ENCODE measurements at places on chromosomes 3 and 15.

GRCh38 chr3:194089357-194090177 lies 46.4 kb upstream of the HES1 start:
- no peak overlapping the region for H3K4me3 ChIP-seq
- H3K27ac ChIP-seq = peak overlapping the region; percentile 82
- peaks cover 57% of the 10 kb centered on the region for H3K4me1 ChIP-seq
- H3K27me3 ChIP-seq = peaks cover 2% of the 10 kb centered on the region

DNA sequence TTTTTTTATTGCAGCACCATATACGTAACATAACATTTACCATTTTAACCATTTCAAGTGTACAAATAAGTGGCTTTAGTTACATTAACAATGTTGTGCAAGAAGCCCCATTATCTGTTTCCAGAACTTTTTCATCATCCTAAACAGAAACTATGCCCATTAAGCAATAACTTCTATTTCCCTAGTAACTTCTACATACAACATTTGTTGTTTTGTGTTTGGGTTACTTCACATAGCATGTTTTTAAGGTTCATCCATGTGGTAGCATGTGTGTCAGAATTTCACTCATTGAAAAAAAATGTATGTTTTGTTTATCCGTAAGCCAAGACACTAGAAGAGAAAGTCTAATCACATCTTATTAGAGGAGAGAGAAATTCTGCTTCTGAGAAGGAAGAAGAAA lies 450.5 kb upstream of the PDZRN3 start:
- H3K4me3 ChIP-seq = no peak overlapping the region
- H3K4me1 ChIP-seq = peaks cover 17% of the 10 kb centered on the region
- no peaks in the 10 kb centered on the region for H3K27me3 ChIP-seq

DNA sequence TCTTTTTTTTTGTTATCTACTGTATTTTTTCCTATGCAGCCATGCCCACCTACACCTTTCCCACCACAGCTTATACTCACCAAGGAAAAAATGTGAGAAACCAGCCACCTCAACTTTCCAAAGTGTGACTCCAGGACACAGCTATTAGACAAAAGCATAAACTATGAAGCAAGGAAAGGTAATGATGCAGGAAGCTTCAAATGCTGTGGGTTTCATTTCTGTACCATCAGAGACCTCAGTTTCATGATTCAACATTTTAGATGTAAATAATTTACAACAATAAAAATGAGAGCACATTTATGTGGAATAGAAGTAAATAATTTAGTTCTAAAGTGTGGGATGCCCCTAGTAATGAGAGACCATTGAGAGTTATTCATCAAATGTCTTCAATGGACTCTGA lies 115.1 kb downstream of the CDIN1 start:
- H3K4me3 ChIP-seq = no peak overlapping the region
- no peak for DNase-seq
- no peak overlapping the region for H3K27ac ChIP-seq
- H3K36me3 ChIP-seq = peaks cover 22% of the 10 kb centered on the region
- no peaks in the 10 kb centered on the region for H3K27me3 ChIP-seq

GRCh38 chr3:31721676-31722075 lies 189.0 kb downstream of the STT3B start:
- no peak overlapping the region for H3K27ac ChIP-seq
- H3K36me3 ChIP-seq = no peaks in the 10 kb centered on the region
- H3K4me1 ChIP-seq = no peaks in the 10 kb centered on the region
- H3K27me3 ChIP-seq = no peaks in the 10 kb centered on the region
- DNase-seq = no peak

DNA sequence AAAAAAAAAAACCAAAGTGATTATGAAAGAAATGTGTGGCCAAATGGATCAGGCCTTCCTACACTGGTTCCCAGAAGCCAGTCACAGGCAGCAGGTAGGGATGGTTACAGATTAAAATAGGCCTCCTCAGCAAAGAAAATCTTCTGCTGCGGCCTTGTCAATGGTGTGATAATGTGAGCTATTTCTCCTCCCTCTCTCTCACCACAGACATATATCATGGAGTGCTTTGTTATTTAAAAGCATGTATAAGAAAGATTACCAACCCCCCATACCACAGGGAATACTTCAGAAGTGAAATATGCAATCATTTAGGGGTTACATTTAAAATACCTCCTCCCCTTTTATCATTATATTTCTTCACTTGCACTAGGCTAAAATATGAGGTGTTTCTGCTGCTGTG lies 32.2 kb upstream of the LRTM1 start:
- DNase-seq = no peak
- H3K27me3 ChIP-seq = no peaks in the 10 kb centered on the region
- no peaks in the 10 kb centered on the region for H3K36me3 ChIP-seq
- peak overlapping the region; percentile 11 for H3K27ac ChIP-seq
- H3K4me3 ChIP-seq = no peak overlapping the region
- H3K4me1 ChIP-seq = peaks cover 37% of the 10 kb centered on the region
